ENCODE measurements at places on chromosomes 4 and X.

- DNase-seq, result no peak
These were observed 47.4 kb downstream of the MAMLD1 start for GRCh38 chrX:150410513-150410912.

GRCh38 chr4:105483840-105484239 lies 10.0 kb upstream of the PPA2 start:
- no peak for DNase-seq

GRCh38 chrX:132188175-132188574 lies 31.1 kb downstream of the RAP2C start:
- no peak for DNase-seq

GRCh38 chr4:74536557-74536956 lies 91.6 kb downstream of the AREG start:
- DNase-seq, result no peak

DNA sequence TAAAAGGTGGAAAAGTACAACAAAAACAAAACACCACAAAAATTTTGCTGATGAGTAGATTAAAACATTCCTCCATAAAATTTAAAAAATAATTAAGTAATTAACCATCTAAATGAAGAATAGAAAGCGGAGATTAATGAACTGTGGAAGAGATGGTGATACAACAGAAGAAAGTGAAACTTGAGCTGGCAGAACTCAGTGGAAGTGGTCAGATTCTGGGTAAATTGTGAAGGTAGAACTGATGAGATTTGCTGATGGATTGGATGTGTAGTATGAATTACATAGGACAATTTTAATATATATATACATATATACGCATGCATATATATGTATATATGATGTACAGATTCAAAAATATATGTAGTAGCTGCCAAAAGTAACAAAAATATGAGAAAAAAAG lies 73.9 kb downstream of the AMOT start:
- DNase-seq, result no peak

DNA sequence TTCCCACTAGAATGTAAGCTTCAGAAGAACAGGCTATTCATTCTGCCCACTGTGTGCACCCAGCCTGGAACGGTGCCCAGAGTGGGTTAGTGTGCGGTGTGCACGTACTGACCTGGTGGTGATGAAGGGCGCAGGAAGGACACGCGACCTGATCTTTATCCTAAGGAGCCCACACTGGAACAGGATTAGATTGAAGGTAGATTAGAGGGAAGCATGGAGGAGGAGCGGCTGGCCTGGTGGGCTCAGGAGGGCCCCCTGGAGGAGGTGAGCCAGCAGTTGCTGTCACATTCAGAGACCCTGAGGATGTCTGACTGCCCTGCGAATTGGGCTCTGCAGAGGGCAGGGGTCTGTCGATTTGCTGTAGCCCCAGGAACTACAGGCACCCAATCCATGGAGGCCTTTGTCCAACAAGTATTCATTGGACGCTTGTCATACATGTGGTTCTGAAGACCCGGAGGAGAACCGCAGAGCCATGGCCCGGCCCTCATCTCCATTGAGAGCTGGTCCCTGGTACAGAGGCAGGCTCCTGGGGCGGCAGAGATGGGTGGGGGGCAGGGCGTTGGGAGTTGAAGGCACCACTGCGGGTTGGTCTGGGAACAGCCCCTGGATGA lies 73.2 kb downstream of the HTRA3 start:
- DNase-seq, result peak; percentile 64

- no peak for DNase-seq
These were observed 46.6 kb downstream of the ANKRD17 start for GRCh38 chr4:73211968-73212367.

GRCh38 chr4:128832243-128832625 lies 22.7 kb downstream of the JADE1 start:
- DNase-seq, result no peak

DNA sequence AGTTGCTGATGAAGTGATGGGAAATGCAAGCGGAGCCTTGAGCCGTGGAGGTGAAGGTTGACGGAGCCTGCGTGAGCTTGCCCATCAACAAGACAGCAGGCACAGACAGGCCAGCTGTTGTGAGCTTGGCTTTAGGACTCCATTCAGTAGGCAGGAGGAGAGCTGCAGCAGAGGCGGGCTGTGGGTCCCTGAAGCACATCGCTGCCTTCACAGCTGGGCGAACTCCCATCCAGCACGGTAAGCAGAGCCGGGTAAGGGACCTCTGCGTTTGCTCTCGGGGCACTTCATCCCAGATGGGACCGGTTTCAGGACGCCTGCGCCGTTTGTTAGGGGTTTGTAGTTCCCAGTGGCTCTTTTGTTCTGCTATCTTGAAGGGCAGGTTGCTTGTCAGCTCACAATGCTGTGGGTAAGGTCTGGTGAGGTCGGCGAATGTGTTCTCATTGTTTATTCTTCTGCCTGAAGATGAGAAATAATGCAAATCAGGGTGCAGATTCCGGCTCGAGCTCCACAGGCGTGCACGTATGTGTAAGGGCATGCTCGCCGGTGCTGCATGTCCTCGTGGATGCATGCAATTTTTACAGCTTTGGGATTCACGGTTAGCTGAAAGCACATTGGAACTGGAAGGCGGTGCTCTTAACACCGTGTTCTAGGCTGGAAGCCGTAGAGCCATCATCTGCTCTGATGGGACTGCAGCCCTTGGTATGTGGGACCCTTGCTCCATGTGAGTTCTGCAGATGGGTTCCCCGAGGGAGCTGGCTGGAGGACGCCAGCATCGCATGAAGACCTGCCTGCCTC lies 54.6 kb upstream of the CLDN34 start:
- DNase-seq, result no peak

- no peak for DNase-seq
These were observed 116.7 kb downstream of the GPC3 start for GRCh38 chrX:133868682-133869081.

DNA sequence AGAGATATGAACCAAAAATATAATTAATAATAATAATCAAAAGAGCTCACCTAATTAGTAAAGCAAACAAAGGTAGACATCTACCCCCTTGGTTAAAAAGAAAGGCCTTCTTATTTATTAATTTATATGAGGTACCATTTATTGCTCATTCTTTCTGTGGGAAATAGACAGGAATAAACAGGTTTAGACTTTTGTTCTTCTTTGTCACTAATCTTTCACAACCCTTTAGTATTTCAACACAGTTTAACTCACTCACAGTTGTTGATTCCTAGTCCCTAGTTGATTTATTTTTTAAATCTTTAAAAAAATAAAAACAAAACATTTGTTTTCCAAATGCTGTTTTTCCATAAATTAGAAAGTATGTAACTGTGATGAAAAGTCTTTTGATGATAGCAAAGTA lies 5.6 kb downstream of the PPARGC1A start:
- no peak for DNase-seq

DNA sequence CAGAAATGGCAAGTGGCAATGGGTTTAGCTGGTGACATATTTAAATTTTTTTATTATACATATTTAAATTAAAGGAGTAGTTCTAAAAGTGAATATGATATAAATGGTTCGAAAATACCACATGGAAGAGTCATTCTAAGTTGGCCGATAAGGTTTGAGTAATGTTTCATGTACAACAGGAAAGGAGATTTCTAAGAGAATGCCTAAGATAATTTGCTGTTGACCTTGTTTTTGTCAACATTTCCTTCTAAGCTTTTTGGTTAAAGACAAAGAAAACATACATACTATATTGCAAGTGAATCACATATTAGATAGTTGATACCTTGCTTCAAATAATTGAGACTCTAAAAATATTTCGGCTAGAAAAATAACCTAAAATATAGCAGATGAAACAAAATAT lies 526.6 kb upstream of the SLIT2 start:
- no peak for DNase-seq

DNA sequence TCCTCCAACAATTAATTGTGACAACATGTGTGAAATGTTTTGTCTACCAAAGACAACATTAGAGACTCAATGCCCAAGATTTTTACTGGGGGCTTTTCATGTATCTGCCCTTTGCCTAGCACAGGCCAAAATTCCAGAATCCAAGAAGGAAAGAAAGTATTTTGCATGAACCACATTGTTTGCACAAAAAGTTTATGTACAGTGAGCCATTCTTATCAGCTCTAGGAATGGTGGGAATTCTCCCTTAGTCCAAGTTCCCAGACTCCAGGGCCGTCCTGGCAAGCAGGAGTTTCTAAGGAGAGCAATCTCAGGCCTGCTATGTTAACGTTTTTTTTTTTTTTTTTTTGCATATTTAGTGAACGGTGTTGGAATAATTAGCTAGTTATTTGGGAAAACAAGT lies 21.6 kb downstream of the GPRASP1 start:
- DNase-seq, result no peak

GRCh38 chr4:121898150-121898549 lies 27.9 kb upstream of the BBS7 start:
- DNase-seq, result no peak

GRCh38 chr4:2469192-2469984 lies 482 bp downstream of the RNF4 start:
- DNase-seq, result peak; percentile 76

GRCh38 chr4:40373636-40374035 lies 38.5 kb downstream of the CHRNA9 start:
- no peak for DNase-seq

GRCh38 chrX:23013366-23013765 lies 13.6 kb downstream of the DDX53 start:
- DNase-seq, result no peak

DNA sequence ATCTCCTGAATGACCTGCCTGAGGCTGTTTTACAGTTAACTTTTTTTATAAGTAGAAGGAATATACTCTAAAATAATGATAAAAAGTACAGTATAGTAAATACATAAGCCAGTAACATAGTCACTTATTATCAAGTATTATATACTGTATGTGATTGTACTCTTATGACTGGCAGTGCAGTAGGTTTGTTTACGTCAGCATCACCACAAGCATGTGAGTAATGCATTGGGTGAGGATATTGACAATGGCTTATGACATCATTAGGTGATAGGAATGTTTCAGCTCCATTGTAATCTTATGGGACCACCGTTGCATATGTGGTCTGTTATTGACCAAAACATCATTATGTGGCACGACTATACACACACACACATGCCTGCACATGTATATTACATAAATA lies 20.5 kb downstream of the NUDT9 start:
- no peak for DNase-seq

DNA sequence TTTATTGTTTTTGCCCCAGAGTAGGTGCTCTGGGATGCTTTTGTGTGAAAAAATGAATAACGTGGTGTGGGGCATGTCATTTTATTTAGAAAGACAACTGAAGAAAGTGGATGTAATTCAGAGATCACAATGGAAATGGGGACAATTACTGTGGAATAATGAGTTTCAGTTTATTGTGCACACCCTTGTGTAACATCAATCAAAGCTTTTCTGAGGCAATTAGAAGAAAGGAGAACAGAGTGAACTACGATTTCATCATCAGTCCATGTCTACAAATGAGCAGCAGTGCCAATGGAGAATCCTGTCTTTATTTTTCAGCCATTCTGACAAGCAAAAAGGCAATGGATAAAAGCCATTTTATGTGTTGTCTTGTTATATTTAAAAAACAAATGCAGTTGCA lies 339.2 kb downstream of the TMA16 start:
- no peak for DNase-seq

DNA sequence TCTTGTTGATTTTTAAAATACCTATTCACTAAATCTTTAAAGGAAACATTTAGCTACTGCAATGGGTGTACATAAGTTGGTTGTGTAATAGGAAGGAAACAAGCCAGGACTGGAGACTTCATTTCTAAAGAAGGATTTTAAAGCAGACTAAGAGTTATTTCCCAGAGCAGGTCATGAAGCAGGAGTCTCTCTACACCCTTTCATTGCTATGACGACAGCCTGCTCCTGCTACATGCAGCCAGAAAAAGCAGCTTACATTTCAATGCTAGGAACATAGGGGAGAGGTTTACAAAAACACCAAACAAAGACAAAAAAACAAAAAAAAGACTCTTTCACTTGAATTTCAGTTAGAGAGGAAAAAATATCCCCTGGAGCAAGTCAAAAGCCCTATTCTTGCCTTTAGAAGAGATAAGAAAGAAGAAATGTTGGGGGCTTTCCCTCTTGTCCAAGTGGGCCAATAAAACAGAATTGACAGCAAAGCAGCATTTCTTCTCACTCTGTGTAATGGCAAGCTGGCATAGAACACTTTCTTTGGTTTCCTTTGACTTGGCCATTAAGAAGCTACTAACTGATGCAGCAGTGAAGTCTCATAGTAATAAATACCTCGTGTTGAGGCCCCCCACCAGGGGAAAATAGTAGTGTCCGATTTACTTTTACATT lies 3.4 kb downstream of the SPARCL1 start:
- DNase-seq, result no peak

- no peak for DNase-seq
These were observed 66.4 kb upstream of the C4orf54 start for GRCh38 chr4:99724067-99724466.

DNA sequence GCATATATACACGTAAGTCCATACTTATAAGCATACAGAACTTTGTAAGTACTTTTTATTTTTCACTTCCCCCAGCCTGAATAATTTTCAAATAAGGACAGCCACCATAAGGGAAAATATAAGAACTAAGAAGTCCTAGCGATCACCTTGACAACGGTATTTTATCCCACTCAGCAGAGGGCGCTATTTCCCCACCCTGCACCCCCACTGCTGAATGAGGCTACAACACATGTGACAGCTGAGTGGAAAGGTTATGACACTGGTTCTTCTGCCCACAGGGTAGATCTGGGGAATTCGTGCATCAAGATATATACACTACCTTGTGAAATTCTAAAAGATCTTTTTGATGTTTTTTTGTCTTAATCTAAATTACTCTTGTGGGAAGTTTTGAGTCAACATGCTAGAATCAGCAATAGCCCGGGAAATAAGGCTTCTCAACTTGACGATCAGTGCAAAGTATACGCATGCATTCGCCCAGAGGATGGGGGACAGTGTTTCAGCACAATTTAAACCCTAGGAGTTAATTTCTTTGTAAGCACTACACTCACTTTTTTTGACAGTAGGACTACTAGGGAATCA lies 151.5 kb downstream of the CORIN start:
- peak; percentile 71 for DNase-seq

- DNase-seq, result no peak
These were observed at the start of gene SYNPO2 for GRCh38 chr4:118888666-118889311. Gene SYNPO2, plus strand, starts transcription at chr4:118888854. Its CDS starts 183 bp downstream, at chr4:118889037.

- no peak for DNase-seq
These were observed 17.6 kb upstream of the DMP1 start for GRCh38 chr4:87632469-87632868.

DNA sequence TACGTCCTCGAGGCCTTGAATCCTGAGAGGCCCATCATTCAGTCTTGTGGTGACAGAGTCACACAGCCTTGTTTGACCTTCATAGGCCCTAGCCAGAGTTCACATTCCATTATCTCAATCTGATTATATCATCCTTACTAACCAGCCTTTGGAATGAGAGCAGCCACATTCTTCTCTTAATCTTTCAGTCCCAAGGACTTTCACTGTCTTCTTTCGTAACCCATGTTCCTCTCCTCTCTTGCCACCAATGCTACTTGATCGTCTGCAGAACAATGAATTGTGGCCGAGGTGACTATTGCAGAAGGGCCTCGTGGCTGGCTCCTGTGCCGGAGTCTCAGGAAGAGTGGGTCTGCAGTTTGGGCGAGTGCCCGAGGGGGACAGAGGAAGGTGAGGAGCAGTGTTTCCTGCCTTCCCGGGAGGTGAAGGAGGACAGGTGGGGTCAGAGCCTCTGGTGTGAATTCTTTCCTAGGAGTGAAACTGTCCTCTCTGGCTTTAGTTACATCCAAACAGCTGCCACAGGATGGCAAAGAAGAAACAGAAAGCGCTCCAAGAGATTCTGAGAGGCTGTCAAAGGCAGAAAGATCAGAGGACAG lies 94.6 kb downstream of the LIMCH1 start:
- no peak for DNase-seq

All from D341Med (cell line).